Activated CD4-positive, alpha-beta memory T cell treated with anti-CD3 and anti-CD28 coated beads for 36 hours (primary cell): ENCODE measurements at places on chromosomes 16 and 17.

DNA sequence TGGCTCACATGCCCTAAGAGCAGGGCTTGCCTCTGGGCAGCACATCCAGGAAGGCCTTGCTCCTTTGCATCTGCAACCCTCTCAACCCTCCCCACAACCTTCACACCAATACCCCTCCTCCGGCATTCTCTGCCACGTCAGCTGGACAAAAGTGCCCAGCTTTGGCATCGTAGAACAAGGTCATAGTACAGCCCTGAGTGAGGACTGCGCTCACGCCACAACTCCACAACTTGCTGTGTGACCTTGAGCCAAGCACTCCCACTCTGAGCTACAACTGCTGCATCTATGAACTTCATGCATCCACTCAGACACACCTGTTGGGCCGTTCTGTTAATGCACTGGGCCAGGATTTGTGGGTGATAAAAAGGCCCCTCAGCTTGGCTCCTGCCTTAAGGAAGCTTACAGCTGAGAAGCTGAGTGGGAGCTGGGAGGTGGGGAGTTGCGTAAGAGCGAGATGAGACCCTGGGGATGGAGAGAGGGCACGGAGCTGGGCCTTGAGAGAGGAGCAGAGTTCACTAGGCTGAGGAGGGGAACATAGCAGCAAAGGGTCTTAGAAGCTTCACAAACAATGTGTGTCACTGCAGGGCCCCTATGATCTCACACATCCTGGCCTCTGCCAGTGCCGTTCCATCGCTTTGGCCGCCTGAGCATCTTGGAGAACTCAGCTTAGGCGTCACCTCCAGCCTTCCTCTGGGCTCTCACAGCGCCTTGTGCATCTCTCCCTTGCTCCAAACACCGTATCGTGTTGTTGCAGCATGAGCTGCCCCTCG is 8.6 kb upstream of the MRC2 start:
- no peak for DNase-seq

DNA sequence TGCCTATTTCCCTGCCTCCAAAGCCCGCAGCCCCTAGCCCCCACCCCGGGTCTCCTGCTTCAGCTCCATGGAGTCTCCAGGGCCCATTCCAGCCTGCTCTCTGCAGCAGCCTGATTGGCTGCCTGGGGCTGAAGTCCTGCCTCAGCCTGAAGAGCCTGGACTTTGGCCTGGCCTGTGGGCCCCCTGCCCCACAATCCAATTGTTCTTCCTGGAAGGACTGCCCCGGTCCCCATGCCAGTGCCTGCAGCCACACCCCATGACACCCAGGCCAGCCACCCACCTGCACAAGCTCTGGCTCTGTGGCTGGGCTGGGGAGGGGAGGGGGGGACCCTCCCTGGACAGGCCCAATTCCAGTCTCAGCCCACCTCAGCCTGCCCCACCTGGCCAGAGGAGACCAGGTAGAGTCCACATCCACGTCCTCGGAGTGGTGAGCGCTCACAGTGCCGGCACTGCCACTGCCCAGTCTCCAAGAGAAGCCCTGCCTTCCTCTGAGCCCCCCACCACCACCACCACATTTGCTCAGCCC is 12.3 kb downstream of the ENPP7 start:
- no peak for DNase-seq

GRCh38 chr16:64074706-64075105 is 1047.2 kb downstream of the CDH11 start:
- no peak for DNase-seq

GRCh38 chr17:20189979-20190378 is 180.8 kb downstream of the SPECC1 start:
- DNase-seq: no peak

DNA sequence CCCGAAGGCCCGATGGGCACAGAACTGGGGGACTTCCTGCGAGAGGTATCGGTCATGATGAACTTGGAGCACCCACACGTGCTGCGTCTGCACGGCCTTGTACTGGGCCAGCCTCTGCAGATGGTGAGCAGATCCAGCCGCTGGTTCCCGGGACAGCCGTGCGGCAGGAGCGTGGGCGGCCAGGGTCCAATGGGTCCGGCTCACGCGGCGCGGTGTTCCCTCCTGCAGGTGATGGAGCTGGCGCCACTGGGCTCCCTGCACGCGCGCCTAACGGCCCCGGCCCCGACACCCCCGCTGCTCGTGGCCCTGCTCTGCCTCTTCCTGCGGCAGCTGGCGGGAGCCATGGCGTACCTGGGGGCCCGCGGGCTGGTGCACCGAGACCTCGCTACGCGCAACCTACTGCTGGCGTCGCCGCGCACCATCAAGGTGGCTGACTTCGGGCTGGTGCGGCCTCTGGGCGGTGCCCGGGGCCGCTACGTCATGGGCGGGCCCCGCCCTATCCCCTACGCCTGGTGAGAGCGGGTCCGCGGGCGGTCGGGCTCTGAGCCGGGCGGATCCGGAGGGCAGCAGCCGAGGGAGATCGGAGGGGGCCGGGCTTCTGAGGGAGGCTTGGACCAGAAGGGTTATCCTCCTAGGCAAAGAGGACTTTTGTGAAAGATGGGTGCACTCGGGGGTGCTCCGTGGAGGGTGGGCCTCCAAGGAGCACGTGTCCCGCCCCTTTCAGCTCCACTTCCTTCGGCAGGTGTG is 3.0 kb downstream of the TNK1 start:
- DNase-seq: peak; percentile 84

- DNase-seq: no peak
These were observed 1.2 kb downstream of the SOX15 start for GRCh38 chr17:7588553-7589203.

DNA sequence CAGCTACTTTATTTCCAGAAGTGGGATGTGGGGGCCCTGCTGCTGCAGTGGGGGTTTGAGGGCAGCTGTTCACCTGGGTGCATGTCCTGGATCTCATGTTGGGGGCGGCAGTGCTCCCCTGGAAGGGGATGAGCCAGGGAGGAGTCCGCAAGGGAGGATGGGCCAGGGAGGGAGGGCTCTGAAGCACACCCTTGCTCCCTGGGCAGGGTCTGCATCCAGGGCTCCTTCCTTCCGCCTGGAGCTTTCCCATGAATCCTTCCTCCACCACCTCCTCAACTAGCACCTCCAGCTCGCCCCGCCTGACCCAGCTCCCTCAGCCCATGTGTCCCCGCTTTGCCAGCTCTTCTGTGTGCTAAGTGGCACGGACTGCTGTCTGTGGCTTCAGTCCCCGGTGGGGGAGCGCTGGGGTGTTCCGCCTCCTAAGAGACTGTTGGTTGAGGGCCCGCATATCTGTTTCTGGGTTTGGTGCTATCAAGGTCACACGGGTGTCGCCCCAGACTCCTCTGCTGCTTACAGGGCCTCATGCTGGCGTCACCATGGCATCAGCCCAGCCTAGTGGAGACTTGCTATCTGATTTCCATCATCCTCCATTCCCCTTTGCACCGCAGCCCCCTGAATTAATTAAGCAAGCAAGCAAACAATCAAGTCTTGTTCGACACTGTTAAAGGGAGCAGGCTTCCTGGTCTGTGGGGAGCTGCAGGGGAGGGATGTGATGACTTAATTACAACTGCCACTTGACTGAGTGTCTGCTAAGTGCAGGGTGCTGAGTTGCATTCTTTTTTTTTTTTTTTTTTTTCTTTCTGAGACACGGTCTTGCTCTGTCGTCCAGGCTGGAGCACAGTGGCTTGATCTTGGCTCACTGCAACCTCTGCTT is 71.8 kb downstream of the PRKCA start:
- DNase-seq: peak; percentile 58

DNA sequence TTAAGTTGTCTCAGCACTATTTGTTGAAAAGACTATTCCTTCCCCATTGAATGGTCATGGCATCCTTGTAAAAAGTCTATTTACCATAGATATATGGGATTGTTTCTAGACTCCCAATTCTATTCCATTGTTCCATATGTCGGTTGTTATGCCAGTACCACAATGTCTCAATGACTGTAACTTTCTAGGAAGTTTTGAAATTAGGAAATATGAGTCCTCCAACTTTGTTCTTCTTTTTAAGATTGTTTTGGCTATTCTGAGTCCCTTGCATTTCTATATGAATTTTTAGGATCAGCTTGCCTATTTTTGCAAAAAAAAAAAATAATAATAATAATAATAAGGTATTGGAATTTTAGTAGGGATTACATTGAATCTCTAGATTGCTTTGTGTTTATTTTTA is 43.0 kb upstream of the ABCA3 start:
- DNase-seq: no peak
